ENCODE measurements at places on chromosomes 7 and 10. TPM values are rescaled to one million over a fixed set of nuclear protein-coding genes. Genes with fewer than 3 reads are reported as not detected.

- no peak for DNase-seq
These were observed 2.1 kb upstream of the CCDC126 start for GRCh38 chr7:23594879-23595604.

- no peak for DNase-seq
These were observed 2.6 kb downstream of the TMEM254 start for GRCh38 chr10:80081026-80081425.

DNA sequence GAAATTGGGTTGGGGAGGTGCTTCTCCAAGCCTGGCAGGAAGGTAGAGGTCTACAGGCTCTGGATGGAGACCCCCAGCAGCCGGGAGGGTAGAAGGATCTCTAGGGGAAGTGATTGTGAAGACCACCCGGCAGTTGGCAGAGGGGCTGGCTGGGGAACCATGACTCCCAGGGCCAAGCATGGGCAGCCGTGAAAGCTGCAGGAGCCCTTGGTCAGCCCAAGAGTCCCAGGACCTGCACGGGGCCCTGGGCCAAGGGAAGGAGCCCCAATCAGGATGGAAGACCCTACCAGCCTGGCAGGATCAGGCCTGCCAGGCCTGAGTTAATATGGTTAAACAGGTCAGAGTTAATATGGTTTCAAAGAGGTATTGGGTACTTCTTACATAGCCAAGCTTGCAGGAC, 126.3 kb upstream of the NANOS1 start:
- DNase-seq = no peak

- no peak for DNase-seq
These were observed 217.4 kb upstream of the KLF14 start for GRCh38 chr7:130951303-130951975.

DNA sequence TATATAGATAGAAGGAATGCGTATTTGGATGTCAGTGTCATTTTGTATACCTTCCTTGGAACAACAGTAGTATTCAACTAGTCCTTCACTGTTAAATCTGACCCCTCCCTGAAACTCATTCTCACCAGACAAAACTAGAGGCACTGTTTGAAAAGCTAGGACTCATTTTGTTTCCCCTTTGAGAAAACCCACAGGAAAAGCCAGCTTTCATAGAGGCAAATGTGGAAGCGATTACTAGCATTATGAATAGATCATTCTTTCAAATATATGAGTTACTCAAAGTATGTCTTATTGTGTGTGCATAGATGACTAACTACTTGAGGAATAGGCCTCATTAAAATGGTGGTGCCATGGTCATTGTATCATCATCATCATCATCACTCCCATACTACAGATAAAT, 1.9 kb upstream of the ASB15 start:
- no peak for DNase-seq

- no peak for DNase-seq
These were observed 31.8 kb downstream of the ARL3 start for GRCh38 chr10:102682416-102682815.

- no peak for DNase-seq
These were observed 485.6 kb upstream of the GRM3 start for GRCh38 chr7:86158111-86158510.

- no peak for DNase-seq
These were observed 86.8 kb downstream of the NPTX2 start for GRCh38 chr7:98703916-98704315.

DNA sequence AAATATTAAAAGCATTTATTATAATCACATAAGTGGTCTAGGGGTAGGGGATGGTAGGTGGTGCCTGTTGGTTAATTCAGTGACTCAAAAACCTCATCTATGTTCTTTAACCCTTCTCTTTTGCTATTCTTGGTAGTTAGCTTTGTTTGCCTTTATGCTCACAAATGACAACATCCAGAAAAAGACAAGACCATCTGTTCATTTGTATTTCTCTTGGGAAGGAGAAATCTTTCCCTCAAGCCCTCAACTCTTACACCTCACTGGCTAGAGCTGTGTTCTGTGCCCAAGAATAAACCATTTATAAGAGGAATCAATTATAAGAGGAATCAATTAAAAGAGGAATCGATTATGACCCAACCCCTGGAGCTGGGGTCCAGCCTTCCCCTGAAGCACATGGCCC, 10.8 kb upstream of the IFRD1 start:
- no peak for DNase-seq

DNA sequence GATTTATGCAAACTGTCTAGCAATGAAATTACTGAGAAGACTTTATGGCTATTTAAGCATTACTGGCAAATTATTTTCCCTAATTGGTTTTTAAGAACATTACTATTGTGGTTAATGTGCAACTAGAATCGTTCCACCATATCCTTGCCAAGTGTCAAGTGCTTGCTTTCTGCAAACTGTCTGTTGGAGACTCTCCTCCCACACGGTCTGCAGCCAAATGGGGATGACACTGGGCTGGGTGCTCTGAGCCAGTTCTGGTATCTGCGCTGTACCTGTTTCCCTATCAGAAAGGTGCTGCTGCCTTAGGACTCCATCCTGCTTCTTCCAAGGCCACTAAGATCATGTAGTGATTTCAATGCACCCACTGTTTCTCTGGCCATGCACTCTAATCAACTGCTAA, 110.4 kb downstream of the RAMP3 start:
- DNase-seq = no peak

DNA sequence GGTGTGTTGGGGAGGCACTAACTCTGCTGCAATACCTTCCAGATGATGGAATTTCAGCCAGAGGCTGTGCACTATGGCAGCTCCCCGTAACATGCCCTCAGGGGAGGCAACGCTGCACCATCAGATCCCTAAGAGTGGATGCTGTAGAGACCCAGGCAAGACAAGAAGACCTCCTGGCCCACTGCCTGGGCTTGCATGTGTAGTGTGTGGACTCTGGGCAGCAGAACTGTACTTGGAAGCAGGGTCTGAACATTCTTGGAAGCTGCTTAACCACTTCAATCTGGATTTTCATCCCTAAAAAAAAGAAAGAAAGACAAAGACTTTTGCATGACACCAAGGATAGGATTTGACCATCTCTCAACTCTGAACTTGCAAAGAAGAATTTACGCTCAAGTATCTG, 297.5 kb upstream of the NRP1 start:
- no peak for DNase-seq

DNA sequence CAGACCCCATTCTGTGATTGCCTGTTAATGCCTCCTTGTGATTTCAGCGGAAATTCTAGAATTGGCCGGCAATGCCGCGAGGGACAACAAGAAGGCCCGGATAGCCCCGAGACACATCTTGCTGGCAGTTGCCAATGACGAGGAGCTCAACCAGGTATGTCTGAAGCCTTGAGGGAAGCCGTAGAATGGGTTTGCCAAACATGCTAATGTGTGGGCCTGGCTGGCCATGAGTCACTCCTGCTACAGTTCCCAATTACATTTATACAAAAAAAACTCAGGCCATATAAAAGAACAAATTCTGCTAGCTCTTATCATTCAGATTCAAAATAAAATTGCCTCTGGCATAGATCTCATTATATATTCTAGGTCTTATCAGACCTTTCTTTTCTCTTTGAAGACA, 37.4 kb downstream of the MACROH2A2 start:
- DNase-seq = no peak

DNA sequence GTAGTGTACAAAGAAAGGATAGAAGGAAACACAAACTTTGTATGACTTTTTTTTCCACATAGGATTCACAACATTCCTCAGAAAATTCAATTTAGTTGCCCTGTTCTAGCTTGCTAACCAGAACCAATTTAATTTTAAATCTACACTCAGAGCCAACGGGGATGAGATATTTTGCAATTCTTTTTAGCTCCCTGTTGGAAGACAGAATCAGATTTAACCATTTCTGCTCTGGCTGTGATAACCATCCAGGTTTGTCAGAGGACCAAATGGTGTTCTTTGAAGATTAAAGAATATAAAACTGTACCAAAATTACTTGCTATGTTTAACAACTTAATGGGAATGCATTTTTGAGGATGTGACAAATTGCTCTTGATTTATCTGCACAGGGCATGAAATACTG, 319.7 kb downstream of the HPSE2 start:
- no peak for DNase-seq

GRCh38 chr7:28199021-28199510, 18.5 kb upstream of the JAZF1 start:
- DNase-seq = no peak

- no peak for DNase-seq
These were observed 9.4 kb downstream of the HHEX start for GRCh38 chr10:92699193-92699517.

DNA sequence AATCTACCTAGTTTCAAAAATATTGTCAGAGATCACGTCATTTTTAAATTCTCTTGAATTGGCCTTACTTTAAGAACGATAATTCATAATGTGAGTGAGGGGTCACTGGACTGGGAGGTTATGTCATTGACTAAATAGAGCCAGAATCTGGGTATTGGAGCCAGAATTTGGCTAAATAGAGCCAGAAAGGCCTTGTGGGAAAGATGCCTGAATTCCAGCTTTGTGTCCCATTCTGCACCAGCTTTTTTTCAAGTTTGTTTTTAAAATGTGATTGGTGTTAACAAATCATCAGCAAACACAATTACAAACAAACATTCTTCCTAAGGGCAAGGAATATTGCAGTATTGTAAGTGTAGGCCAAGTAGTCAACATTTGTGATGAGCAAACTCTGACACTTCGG, 233.2 kb upstream of the PRKCQ start:
- no peak for DNase-seq

DNA sequence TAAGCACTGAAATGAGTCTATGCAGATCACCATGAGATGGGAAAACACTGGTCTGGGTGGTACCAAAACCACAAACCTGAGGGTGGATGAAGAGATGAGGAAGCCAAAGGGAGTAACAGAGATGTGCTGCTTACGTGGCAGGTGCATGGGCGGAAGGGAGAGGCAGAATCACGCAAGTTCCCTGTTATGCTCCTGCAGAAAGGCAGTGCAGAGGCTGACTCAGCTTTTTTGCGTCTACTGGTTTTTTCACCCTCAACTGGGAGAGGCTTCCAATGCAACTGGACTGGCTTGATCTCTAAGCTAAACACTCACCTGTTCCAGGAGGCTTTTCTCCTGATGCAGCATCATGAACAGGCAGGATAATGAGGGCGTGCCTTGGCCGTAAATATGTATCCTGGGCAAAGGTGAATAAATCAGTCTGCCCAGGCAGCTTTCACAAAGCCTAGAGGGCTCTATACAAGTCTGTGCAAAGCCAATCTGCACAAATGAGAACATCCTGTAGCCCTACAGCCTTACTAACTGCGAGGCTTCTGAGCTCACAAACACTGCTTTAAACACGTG, 95.4 kb upstream of the AFAP1L2 start:
- DNase-seq = no peak

DNA sequence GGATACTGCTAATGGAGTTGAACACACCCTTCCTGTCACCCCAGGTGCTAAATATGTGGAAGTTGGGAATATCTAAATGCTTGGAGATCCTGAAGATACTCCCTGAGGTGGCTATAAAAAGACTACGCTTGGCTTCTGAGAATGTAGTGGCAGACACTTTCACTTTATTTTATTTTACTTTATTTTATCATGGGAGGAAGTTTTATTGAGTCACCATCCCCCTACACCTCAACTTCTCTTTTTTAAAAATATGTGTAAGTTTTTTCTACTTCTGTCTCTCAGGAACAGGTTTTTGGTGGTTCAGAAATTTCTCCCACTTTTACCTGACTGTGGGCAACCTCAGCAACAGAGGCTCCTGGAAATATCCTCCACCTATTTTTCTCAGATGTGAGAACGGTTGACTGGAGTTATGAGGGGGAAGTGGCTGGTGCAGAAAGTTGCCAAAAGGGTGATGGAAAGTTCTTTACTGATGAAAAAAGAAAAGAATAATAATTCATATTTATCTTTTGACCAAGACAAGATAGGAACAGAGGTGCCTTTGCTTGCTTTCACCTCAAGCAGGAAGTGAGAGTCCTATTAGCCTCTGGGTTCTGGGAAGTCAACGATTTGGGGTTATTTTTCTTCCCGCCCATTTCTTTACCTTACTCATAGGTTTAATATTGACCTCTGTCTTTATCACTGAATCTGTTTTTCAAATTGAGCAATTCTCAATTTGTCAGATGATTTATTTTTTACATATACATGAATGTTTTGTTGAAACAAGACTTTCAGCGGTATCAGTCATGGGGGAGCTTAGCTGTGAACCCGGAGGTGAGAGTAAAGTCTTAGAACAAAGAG, 103.6 kb downstream of the AHR start:
- no peak for DNase-seq

DNA sequence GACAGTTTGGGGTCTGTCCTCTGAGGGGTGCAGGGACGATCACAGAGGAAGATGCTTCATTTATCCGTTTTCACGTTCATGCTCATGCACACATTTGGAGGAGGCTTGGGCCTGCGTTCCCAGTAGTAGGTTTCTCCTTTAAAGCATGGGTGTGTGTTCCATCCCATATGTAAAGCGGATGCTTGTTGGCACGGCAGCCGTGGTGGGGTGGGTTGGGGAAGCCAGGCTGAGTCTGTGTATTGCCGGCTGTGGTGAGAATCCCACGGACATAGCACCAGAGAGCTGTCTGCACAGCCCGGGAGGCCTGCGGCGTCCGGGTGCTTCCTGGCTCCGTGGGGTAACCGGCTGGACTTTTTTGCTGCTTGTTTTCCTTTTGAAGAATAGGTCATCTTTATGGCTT, 440 bp downstream of the JAKMIP3 start:
- DNase-seq = no peak

The MKI67 gene
- total RNA-seq = 9.6 TPM

The GRK5 gene
- 19.3 TPM for total RNA-seq

The RPEL1 gene
- not detected for total RNA-seq

The RSU1 gene
- 93.0 TPM for total RNA-seq

The IDI2 gene
- not detected for total RNA-seq

The DKK1 gene
- total RNA-seq = 5.8 TPM

The PNLIPRP1 gene
- not detected for total RNA-seq

The SSC4D gene
- 4.0 TPM for total RNA-seq

The MBL2 gene
- total RNA-seq = not detected

The CFAP43 gene
- 0.38 TPM for total RNA-seq

The CNPY1 gene
- total RNA-seq = not detected

The FKBP6 gene
- not detected for total RNA-seq

The ASIC3 gene
- 3.2 TPM for total RNA-seq

The GPER1 gene
- total RNA-seq = 4.5 TPM
